ENCODE measurements at places on chromosomes 3 and 15.

DNA sequence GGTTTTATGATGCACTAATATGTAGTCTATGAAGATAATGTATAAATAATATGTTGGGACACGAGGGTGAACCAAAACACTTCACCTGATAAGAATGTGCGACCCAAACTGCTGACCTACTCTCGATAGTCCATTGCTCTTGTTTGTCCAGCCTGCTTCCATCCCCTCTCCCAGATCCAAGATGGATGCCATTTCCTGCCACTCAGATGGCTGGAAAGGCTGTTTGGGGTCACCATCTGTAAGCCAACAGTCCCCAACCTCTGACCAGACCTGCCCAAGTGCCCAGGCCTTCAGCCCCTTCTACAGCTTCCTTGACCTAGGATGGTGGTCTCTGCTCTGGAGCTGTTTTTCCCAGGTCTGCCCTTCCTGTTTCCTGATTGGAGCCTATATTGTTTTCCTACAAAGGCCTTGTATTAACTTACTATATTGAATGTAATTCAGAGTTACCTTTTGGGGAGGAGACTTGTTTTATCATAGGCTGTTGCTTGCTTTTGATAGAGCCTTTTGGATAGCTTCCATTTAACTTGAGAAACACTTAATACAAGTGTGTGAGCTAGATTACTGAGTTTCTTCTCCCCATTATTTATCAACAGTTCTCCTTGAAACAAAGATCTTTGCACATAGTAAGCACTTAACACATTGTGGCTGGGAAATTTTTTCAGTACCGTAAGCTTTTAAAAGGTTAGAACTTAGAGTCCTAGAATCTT lies 5.0 kb upstream of the PAQR9 start:
- DNase-seq: no peak

GRCh38 chr3:171860830-171861535 lies 17.8 kb downstream of the TMEM212 start:
- DNase-seq: no peak

DNA sequence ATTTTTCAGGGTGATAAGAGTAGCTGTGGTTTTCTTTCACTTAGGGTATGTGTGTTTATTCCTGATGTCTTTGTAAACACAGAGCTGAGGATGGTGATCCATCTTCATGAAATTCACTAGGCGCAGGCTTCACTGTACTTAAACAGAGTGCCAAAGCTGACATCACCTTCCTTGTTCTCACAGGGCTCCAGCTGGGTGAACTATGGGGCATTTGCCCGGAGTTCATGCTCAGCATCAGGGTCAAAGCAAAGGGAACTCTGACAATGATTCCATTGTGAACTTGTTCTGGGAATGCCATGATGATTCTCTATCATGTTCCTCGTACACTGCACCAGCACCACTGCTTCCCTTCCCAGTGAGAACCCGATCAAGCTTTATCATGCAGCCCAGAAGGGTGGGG lies 184.8 kb upstream of the P2RY1 start:
- no peak for DNase-seq

- no peak for DNase-seq
Observed at GRCh38 chr3:84547971-84548970, 410.5 kb upstream of the CADM2 start.

DNA sequence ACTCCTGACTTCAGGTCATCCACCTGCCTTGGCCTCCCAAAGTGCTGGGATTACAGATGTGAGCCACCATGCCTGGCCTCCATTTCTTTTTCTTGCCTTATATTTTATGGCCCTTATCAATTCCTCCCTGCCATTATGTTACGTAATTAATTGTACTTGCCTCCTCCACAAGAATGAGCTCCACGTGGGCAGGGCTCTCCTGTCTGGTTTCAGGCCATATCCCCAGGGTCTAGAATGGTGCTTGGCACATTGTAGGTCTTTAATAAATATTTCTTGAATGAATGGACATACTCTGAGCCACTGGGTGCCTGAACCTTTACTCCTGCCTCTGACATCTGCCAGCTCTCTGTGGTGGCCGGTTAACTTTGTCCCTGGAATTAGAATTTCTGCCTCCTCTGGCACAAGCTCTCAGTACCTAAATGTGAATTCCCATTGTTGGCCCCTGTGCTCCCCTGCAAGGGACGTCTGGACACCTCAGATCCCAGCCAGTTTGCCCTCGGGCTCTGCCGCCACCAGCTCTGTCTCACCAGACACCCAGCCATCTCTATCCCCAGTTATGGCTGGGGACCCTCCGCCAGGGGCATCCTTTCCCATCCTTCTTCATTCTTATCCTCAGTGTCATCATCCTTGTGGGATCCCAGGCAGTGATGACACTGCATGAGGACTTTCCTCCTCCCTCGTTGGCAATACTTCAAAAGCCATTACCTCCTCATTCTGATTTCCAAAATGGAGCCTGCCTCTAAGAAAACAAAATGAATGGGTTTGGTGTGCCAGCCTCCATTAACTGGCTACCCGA lies 165.6 kb upstream of the SMAD3 start:
- DNase-seq: no peak

DNA sequence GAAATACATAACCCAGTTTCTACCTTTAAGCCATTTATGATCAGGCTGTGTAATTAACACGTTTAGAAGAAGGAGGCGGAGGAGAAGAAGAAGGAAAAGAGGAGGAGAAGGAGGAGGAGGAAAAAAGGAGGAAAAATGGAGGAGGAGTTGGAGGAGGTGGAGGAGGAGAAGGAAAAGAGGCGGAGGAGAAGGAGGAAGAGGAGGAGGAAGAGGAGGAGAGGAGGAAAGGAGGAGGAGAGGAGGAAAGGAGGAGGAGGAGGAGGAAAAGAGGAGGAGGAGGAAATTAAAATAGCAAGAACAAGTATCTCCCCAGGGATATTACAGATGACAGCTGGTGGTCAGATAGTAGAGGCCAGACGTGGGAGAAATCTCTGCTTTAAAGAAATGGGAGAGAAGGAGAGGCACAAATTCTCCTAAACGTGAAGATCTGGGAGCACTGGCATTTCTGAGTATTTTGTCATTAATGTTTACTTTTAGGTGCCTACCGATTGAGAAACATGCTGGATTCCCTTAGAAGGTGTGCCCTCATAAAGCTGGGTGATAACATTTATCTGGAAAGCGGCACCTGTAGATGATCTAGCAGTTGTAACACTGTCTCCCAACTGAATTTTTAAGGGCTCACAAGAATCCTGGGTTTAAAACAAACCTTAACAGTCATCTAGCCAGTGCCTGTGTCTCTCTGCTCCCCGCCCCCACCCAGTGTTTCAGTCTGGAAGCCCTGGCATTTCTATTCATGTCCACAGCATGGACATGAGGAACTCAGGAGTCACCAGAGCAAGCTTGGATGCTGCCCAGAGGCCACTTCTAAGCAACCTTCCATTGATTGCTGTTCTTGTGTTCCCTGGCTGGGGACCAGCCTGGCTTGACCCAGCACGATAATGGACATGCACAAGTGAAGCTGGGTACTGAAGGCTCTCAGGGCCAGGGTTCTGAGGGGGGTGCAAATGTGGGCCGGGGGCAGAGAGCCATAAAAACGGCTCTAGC lies 75.2 kb downstream of the CHRNA7 start:
- no peak for DNase-seq

Data from amniotic stem cell (primary cell).